ENCODE measurements at places on chromosomes 2 and 18.

GRCh38 chr2:191705084-191705483, 27.1 kb downstream of the NABP1 start:
- no peak overlapping the region for H3K4me3 ChIP-seq
- no peak for DNase-seq
- H3K27me3 ChIP-seq = no peaks in the 10 kb centered on the region
- no peak overlapping the region for H3K27ac ChIP-seq
- H3K4me1 ChIP-seq = no peaks in the 10 kb centered on the region

DNA sequence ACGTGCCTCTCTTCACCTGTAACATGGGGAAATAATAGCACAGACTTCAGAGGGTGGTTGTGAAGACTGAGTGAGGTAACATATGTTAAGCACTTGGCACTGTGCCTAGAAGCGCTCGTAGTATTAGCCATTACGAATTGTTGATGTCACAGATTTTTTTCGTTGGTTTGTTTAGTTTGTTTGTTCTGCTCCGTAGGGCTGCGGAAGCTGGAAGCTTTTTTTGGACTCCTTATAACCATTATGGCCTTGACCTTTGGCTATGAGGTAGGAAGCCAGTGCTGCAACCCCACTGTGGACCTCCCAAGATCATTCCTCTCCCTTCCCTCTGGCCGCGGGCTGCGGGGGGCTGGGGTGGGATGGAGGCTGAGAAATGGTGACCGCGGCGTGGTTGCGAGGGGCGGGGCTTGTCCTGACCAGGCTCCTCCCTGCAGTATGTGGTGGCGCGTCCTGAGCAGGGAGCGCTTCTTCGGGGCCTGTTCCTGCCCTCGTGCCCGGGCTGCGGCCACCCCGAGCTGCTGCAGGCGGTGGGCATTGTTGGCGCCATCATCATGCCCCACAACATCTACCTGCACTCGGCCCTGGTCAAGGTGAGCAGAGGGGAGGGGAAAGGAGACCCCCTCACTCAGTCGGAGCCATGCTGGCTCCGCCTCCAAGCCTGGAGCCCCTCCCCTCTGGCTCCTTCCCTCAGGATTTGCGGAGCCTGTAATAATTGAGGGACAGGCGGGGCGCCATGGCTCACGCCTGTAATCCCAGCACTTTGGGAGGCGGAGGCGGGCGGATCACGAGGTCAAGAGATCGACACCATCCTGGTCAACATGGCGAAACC, 5.5 kb downstream of the SLC11A1 start:
- H3K4me1 ChIP-seq = peaks cover 4% of the 10 kb centered on the region
- no peak for DNase-seq
- peak overlapping the region; percentile 32 for H3K4me3 ChIP-seq
- H3K36me3 ChIP-seq = no peaks in the 10 kb centered on the region
- H3K27me3 ChIP-seq = peaks cover 6% of the 10 kb centered on the region
- no peak overlapping the region for H3K27ac ChIP-seq

- no peaks in the 10 kb centered on the region for H3K36me3 ChIP-seq
- no peak overlapping the region for H3K27ac ChIP-seq
- H3K27me3 ChIP-seq = peaks cover 5% of the 10 kb centered on the region
- H3K4me1 ChIP-seq = no peaks in the 10 kb centered on the region
- DNase-seq = no peak
These were observed 54.5 kb upstream of the NPAS2 start for GRCh38 chr2:100765481-100765880.

GRCh38 chr2:176268976-176269318, 295 bp upstream of the MTX2 start:
- H3K4me3 ChIP-seq = peak overlapping the region; percentile 98
- DNase-seq = no peak
- peaks cover 28% of the 10 kb centered on the region for H3K4me1 ChIP-seq
- H3K36me3 ChIP-seq = no peaks in the 10 kb centered on the region
- H3K27ac ChIP-seq = no peak overlapping the region
- H3K27me3 ChIP-seq = peaks cover 9% of the 10 kb centered on the region

- H3K36me3 ChIP-seq = peaks cover 2% of the 10 kb centered on the region
- H3K4me3 ChIP-seq = no peak overlapping the region
- no peak overlapping the region for H3K27ac ChIP-seq
- no peak for DNase-seq
- no peaks in the 10 kb centered on the region for H3K27me3 ChIP-seq
- no peaks in the 10 kb centered on the region for H3K4me1 ChIP-seq
These were observed 264.3 kb downstream of the NOL4 start for GRCh38 chr18:33960417-33960816.

GRCh38 chr18:51753365-51754057, 556.0 kb upstream of the MEX3C start:
- no peak for DNase-seq
- no peaks in the 10 kb centered on the region for H3K4me1 ChIP-seq
- H3K4me3 ChIP-seq = no peak overlapping the region
- no peaks in the 10 kb centered on the region for H3K36me3 ChIP-seq

DNA sequence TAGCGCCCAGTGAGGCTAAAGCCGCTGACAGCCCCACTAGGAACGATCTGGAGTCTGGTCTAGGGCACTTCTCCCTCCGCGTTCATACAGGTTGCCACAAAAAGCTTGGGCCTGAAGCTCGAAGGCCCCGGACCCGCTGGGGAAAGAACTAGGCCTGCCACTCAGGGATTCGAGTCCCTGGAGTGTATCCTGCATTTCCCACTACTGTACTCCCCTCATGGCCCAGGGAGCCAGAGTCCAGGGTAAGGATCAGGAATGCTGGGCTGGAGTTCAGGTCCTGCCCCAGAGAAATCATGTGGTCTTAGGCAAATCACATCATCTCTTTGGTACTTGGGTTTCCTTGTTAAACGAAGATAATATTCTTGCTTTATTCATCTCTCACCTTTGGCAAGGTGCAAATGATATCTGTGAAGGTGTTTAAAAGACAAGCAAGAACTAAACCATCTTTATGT, 1.4 kb upstream of the ZFP36L2 start:
- H3K27ac ChIP-seq = peak overlapping the region; percentile 87
- no peaks in the 10 kb centered on the region for H3K27me3 ChIP-seq
- H3K4me1 ChIP-seq = peaks cover 26% of the 10 kb centered on the region
- peak overlapping the region; percentile 96 for H3K4me3 ChIP-seq
- peaks cover 13% of the 10 kb centered on the region for H3K36me3 ChIP-seq

DNA sequence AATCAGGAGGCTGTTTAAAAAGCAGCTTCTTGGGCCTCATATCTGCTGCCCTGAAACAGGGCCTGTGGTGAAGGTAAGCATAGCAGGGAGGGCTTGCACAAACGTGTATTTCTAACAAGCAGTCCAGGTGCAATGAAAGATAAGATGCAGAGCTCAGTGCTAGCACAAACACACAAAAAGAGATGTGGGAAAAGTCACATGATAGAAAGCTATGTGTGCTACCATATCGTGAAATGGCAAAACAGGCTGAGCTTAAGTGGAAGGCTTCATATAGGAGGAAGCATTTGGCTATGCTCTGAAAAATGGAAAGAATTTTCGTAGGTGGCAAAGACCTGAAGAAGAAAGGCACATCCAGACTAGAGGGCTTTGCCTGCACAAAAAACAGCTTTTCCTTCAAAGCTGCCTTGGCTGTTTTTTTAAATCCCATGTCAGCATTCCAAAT, 10.2 kb downstream of the RSAD2 start:
- no peak overlapping the region for H3K27ac ChIP-seq
- DNase-seq = no peak
- no peaks in the 10 kb centered on the region for H3K36me3 ChIP-seq
- H3K27me3 ChIP-seq = no peaks in the 10 kb centered on the region

GRCh38 chr2:17759805-17760204, 5.9 kb downstream of the GEN1 start:
- no peak overlapping the region for H3K4me3 ChIP-seq
- no peaks in the 10 kb centered on the region for H3K27me3 ChIP-seq
- peaks cover 1% of the 10 kb centered on the region for H3K36me3 ChIP-seq
- no peak for DNase-seq
- no peak overlapping the region for H3K27ac ChIP-seq
- peaks cover 14% of the 10 kb centered on the region for H3K4me1 ChIP-seq

- H3K36me3 ChIP-seq = no peaks in the 10 kb centered on the region
- H3K4me3 ChIP-seq = no peak overlapping the region
- no peak for DNase-seq
These were observed 105.9 kb upstream of the ST6GAL2 start for GRCh38 chr2:106991866-106992265.

GRCh38 chr18:25190472-25190871, 161.5 kb downstream of the ZNF521 start:
- no peak overlapping the region for H3K4me3 ChIP-seq
- no peak overlapping the region for H3K27ac ChIP-seq
- H3K4me1 ChIP-seq = no peaks in the 10 kb centered on the region
- H3K36me3 ChIP-seq = no peaks in the 10 kb centered on the region

DNA sequence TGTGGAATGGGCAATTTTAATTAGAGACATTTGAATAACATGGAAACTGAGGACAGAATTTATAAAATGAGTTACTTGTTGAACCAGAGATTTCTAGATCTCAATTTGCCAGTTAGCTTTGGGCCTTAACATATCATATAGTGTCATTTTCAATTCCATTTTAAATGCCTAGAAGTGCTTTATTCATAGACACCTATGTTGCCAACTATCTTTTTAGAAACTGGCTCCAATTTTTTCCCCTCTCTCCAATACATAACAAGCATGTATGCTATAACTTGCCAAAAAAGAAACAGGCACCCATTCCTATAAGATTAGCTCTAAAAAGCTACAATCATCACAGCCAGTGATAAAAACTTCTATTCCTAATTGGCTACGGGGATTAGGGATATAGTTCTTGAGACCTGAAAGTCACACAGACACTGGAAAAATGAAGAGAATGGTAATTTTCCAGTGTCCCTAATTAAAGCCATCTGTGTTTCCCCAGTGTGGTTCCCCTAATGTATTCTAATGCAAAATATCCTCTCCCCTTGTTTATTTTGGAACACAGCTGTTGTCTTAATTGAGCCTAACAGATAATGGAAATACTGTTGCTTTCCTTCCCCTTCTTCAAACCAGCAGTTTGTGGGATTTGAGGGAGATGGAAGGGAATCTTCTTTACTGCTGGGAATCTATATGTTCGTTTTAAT, 205.5 kb upstream of the FSHR start:
- no peak overlapping the region for H3K27ac ChIP-seq
- H3K27me3 ChIP-seq = no peaks in the 10 kb centered on the region
- peaks cover 1% of the 10 kb centered on the region for H3K36me3 ChIP-seq
- no peak for DNase-seq
- H3K4me3 ChIP-seq = no peak overlapping the region
- no peaks in the 10 kb centered on the region for H3K4me1 ChIP-seq

DNA sequence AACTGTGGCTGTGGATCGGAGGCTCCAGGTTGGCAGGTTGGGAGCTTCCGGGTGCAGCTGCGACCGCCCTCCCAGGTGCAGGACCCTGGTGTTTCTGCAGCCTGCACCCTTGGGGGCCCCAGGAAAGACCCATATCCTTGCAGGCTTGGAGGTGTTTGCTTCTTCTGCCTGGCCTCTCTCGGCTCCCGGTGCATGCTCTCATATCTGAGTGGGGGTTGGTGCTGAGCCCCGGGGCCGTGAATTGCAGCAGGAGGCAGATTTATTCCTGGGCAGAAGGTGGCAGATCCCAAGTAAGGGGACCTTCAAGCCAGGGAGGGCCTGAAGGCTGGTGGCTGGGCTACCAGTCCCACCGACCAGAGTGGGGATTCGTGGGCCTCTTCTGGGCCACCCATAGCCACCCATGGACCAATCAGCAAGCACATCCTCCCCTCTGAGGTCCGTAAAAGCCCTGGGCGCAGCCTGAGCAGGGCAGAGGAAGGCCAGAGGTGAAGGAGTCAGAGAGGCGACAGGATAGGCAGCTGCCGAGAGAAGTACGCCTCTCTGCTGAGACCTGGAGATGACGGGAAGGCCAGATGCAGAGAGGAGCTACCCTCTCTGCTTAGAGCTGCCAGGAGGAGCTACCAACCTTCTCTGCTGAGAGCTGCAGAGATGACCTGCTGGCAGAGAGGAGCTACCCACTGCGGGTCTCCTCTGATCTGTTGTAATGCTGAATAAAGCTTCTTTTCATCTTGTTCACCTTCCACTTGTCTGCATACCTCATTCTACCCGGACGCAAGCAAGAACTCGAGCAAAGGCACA, 1279.0 kb upstream of the LRRTM1 start:
- H3K4me3 ChIP-seq = no peak overlapping the region
- DNase-seq = no peak
- no peaks in the 10 kb centered on the region for H3K4me1 ChIP-seq
- H3K27ac ChIP-seq = no peak overlapping the region

- no peak overlapping the region for H3K27ac ChIP-seq
- peak overlapping the region; percentile 51 for H3K4me3 ChIP-seq
- peaks cover 24% of the 10 kb centered on the region for H3K4me1 ChIP-seq
- H3K36me3 ChIP-seq = peaks cover 11% of the 10 kb centered on the region
- no peaks in the 10 kb centered on the region for H3K27me3 ChIP-seq
These were observed 217.8 kb upstream of the STON1 start for GRCh38 chr2:48312126-48312525.

DNA sequence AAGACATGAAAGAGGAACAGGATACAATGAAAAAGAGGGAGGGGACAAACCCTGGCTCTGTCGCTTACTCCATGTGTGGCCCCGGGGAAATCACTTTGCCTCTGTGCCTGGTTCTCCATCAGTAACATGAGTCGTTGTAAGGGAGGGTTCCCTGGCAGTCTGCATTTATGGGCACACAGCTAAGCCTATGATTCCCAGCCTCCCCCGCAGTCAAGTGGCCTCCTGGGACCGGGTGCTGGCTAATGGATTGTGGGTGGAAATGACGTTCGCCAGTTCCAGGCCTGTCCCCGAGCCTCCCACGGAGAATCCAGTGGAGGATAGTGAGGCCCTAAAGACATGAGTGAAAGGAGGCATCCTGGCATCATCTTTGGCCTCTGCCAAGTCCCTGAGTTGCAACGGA, 42.7 kb downstream of the SFXN5 start:
- no peak overlapping the region for H3K4me3 ChIP-seq
- no peak overlapping the region for H3K27ac ChIP-seq
- no peaks in the 10 kb centered on the region for H3K36me3 ChIP-seq
- peaks cover 4% of the 10 kb centered on the region for H3K4me1 ChIP-seq

- no peaks in the 10 kb centered on the region for H3K36me3 ChIP-seq
- no peak overlapping the region for H3K27ac ChIP-seq
- H3K4me3 ChIP-seq = no peak overlapping the region
These were observed 1.6 kb upstream of the PLA2R1 start for GRCh38 chr2:160063879-160064612.

DNA sequence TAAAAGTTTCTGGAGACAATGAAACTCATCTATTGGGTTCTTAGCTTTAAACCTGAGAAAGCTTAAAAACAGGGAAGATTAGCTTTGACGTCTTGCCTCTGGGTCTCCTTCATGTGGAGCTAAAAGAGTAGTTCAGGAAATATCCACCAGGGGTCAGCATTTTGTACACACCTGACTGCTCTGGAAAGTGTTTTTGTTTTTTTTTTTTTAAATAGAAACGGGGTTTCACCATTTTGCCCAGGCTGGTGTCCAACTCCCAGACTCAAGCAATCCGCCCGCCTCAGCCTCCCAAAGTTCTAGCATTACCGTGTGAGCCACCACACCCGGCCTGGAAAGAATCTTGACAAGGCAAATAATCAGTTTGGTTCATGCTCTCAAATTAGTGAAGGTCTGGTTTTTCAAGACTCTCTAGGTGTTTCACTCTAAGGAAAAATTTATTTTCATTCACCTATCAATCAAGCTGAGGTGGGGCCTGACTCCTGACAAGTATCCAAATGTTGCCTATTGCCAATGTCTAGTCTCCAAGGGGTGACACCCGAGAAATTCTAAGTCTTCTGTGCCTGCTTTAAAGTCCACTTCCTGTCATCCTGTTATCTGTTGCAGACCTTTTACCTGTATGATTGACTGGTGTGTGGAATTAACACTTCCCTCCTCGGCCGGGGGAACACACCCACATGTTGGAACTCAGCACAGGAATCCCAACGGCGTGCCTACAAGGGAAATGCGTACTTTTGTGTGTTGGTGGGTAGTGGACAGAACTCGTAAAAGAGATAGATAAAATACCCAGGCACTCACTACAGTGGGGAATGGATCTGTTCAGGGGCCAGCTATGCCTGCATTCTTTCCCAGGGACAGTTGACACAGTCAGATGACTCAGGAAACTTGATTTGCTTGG, 11.3 kb downstream of the IL1RN start:
- H3K27ac ChIP-seq = peak overlapping the region; percentile 45
- H3K27me3 ChIP-seq = no peaks in the 10 kb centered on the region
- peaks cover 37% of the 10 kb centered on the region for H3K4me1 ChIP-seq
- H3K36me3 ChIP-seq = no peaks in the 10 kb centered on the region
- peak overlapping the region; percentile 66 for H3K4me3 ChIP-seq
- DNase-seq = peak; percentile 59
